ENCODE measurements at places on chromosomes 1 and 21. TPM values are rescaled to one million over a fixed set of nuclear protein-coding genes. Genes with fewer than 3 reads are reported as not detected.

Gene DTL
- 0.21 TPM for total RNA-seq

Gene WNT9A
- 1.2 TPM for total RNA-seq

Gene HSPA6
- total RNA-seq = 7.7 TPM

Gene PRAMEF7
- not detected for total RNA-seq

Gene KRTAP10-11
- not detected for total RNA-seq

Data from thoracic aorta (tissue), 2 donors.